T-helper 2 cell treated with Interferon-gamma antibody and Interleukin-4, amounts not matched to agents 100 ng/mL and 5 ng/mL, for 36 hours (primary cell): ENCODE measurements at places on chromosomes 7 and 10. TPM values are rescaled to one million over a fixed set of nuclear protein-coding genes. Genes with fewer than 3 reads are reported as not detected.

Gene ZNF32
- 17.2 and 18.0 TPM in 2 replicates for total RNA-seq

Gene GPR146
- total RNA-seq, result 13.8 and 17.0 TPM in 2 replicates

Gene AFAP1L2
- total RNA-seq, result 1.6 and 1.9 TPM in 2 replicates

Gene FZD8
- total RNA-seq, result 0.41 and 0.66 TPM in 2 replicates

Gene TACR2
- total RNA-seq, result not detected in 2 replicates

Gene LRGUK
- 0.09 and 0.20 TPM in 2 replicates for total RNA-seq

Gene C10orf95
- total RNA-seq, result 0.18 and 0.30 TPM in 2 replicates

Gene STOX1
- 0.70 and 0.73 TPM in 2 replicates for total RNA-seq

Gene NPFFR1
- not detected in 2 replicates for total RNA-seq

Gene INHBA
- 0.09 TPM in 1 of 2 replicates, not detected in the other for total RNA-seq

Gene CTTNBP2
- total RNA-seq, result not detected in 2 replicates

Gene BHLHA15
- total RNA-seq, result 0.34 TPM in 1 of 2 replicates, not detected in the other

Gene TMEM184A
- total RNA-seq, result not detected in 2 replicates

Gene FAM131B
- 0.32 and 0.48 TPM in 2 replicates for total RNA-seq

Gene GNGT1
- not detected in 2 replicates for total RNA-seq

Gene RAPGEF5
- 0.27 and 0.41 TPM in 2 replicates for total RNA-seq

Gene EPHA1
- 0.73 and 1.9 TPM in 2 replicates for total RNA-seq
